RCC 7860 (cell line): ENCODE measurements at places on chromosomes 5 and 9.

DNA sequence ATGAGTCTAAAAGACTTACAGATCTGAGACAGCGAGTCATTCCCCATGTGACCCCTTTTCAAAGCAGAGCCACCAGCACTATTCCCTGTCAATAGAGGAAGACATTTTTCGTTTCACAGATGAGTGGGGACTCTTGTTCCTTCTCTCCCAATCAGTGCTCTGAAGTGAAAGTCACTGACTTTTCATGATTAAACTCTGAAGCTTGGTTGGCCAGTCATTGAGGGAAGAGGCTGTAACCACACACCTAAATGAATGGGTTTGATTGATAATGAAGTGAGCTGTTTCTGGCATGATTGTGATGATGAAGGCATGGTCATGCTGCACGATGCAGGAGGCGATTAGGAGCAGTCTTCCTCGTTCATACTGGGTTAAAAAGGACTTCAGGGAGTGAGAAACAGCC lies 171.9 kb downstream of the ZNF462 start:
- no peak for DNase-seq

DNA sequence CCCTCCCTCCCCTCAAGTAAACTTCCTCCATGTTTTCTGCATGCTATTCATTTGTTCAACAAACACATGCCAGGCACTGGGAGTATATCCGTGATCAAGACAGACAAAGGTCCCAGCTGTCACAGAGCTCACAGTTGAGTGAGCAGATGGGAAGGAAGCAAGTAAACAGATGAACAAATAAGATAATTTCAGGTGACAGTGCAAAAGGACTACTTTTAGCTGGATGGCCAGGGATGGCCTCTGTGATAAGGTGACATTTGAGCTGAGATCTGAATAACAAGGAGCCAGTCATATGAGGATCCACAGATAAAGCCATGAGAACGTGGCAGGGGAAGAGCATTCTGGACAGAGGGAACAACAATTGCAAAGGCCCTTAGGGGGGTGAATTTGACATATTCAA lies 121.7 kb upstream of the RAD23B start:
- no peak for DNase-seq

DNA sequence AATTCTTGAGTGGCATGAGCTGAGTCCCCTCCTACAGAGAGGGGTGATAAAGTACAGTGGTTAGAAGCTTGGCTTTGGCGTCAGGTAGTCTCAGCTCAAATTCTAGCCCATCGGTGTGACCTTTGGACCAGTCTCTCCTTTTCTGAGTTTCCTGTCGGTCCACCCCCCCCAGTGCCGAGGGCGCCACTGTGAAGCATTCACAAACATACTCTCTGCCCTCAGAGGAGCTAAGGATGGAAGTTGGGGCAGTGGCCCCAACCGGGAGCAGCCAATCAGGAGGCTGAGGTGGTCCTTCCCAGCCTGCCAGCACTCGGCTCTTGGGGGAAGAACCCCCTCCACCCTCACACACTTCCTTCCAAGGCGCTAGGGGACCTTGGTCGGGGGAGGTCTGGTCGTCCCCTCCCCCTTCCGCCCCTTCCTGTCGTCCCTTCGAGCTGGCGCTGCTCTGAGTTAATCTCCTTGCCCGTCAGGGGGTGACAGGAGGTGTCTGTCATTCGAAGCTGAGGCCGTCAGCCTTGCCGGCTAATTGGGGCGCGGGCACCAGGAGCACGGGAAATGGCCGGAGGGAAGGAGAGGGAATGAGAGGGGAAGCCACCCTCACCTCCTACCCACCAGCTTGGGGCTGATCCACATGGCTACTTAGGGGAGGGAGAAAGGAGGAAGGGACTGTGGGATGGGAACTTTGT lies 53.0 kb downstream of the CXXC5 start:
- peak; percentile 32 for DNase-seq

GRCh38 chr5:21689587-21689986 lies 1163.6 kb downstream of the CDH12 start:
- no peak for DNase-seq

DNA sequence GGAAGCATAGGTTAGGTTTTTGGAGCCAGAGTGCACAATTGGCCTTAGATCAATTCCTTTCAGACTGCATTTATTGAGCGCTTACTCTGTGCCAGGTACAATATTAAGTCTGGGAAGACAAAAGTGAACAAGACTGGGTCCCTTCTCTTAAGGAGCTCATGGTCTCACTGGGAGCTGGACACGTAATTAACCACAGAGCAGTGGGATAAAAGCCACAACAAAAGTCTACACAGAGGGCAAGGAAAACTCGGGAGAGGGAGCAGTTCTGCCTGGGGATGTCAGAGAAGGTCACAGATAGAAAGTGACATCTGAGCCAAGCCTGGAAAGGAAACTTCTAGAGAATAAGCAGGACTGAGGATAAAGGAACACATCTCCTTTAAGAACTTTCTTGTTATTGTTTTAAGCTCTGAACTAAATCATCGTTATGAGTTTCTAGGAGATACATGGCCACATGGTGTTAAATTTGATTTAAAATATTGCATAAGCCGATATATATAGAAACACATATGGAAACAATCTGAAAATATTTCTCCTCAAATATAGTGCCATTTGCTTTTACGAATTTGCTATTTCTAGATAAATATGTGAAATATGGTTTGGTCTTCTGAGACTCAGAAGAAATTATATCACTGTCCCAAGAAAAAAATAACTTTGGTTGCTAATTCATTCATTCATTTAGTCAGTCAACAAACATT lies 40.1 kb upstream of the PDE8B start:
- DNase-seq = no peak

DNA sequence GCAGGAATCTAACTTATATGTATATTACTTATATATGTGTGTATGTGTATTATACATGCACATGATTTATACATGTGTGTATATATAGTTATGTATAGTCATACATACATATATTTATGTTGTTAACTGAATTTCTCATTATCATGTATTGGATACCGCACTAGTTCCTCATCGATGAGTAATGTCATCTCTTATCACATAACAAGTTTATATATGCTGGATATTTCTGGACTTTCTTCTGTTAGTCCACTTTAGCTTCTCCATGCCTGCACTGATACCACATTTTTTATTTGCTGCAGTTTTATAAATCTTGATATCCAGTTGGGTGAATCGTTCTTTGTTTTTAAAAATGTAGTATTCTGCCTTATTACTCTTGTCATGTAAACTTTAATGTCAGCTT lies 50.2 kb downstream of the APC start:
- no peak for DNase-seq

DNA sequence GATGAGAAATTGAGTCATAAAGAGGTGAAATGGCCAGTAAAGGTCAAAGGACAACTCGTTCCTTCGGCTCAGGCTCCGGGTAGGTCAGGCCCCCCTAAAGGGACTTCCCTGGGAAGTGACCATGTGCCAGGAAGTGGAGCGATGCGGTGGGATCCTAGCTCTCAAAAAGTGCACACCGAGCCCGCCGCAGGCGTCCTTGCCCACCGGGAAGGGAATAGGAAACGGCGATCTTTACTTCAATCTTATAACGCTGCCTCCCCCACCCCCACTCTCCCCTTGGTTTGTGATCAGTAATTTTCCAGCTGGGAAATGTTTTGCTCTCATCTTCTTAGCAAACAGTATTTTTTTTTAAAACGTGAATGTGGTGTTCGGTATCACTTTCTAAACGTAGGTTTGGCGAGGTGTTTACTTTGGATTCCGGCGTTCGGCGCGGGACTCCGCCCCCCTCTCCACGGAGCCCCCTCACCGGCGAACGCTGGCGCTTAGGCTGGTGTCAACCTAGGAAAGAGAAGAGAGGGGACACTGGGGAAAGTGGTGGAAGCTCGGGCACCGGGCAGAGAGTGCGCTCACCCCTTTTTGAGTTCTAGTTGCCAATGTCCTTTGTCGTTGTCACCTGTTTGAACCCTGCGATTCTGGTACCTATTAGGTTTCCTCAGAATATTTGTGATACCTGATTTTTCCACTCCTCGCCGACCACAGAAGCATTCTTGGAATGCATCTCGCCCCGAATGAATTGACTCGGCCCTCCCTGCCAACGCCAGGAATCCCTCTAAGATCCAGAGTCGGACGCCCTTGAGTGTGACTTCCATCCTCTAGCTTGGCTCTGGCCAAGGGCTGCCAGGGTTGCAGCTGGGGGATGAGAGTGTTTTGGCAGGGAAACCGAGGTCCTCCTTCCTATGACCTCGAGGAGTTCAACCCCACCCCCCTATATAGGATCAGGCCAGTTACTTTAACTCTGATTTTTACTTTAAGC lies 1.8 kb upstream of the KLF4 start:
- no peak for DNase-seq

- no peak for DNase-seq
Observed at GRCh38 chr5:5371957-5372356, 50.5 kb upstream of the ICE1 start.

GRCh38 chr5:165723931-165724330 lies 2218.5 kb downstream of the MAT2B start:
- no peak for DNase-seq

DNA sequence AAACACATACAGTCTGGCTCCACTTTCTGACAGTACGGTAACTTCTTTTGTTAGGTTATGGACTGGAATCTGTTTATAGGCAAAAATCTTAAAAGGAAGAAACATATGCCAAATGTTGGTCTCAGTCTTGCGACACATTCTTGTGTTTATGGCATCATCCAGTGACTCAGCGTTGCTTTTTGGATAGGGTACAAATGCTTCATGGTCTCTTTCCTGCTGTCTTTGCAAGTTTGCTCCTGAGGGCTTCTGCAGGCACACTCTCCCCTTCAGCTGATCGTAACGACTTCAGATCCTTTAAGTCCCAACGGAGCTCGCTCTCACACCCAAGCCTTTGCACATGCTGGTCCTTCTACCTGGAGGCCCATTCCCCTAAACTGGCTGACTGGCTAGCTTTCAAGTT lies 23.6 kb upstream of the TNFSF8 start:
- peak; percentile 26 for DNase-seq

- no peak for DNase-seq
Observed at GRCh38 chr5:56432321-56432720, 199.2 kb upstream of the ANKRD55 start.

GRCh38 chr9:114889802-114890224 lies 40.6 kb downstream of the TNFSF8 start:
- no peak for DNase-seq

DNA sequence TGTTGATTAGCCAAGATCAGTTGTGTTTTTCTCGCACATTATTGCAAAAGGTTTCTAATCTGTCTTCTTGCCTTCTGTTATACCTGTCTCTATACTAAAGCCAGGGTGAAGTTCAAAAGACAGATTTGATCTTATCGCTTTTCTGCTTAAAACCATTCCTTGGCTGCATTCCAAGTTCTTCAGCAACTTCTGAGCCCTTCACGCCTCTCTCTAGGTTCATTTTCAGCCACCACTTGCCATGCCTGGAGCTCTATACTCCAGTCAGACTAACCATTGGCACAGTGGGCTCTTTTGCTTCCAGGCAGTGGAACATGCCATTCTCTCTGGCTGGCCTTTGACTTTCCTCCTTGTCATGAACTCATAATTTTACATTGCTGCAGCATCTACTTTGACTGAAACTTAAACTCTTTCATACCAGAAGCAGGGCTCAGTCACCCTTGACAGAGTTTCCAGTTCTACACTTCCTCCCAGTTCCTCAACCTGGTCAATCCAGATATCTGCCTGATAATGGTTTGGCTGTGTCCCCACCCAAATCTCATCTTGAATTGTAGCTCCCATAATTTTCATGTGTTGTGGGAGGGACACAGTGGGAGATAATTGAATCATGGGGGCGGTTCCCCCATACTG lies 114.4 kb downstream of the SLC12A2 start:
- no peak for DNase-seq

DNA sequence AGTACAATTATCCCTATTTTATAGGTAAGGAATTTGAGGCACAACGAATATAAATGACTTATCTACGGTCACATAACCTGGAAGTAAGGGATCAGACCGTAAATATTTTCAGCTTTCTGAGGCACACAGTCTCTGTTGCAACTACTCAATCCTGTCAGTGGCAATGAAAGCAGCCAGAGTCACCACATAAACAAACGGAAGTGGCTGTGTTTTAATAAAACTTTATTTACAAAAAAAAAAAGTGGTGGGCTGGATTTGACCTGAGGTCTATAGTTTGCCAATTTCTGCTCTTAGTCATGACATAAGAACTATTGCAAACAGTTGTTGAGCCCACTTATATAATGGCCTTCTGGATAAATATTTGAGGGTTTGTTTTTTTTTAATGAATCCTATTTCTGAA lies 29.6 kb downstream of the ZNF366 start:
- DNase-seq = no peak

DNA sequence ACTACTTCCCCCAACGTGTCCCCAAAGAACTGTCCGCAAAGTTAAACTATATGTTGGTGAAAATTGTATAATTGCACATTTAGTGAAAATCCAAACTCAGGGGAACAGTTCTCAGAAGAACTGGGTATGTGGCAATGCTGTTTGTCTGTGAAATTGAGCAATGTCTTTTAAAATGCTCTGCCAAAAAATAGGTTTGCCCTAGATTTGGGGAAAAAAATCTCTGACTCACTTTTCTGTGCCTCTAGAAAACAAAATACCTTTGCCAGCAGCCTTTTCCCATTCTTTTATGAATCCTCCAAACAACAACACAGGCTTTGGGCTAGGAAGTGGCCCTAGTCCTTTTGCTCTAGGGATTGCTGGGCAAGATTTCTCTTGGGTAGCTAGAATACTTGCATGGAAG lies 37.4 kb upstream of the ZNF608 start:
- no peak for DNase-seq

GRCh38 chr5:144247131-144247530 lies 76.5 kb downstream of the KCTD16 start:
- no peak for DNase-seq

DNA sequence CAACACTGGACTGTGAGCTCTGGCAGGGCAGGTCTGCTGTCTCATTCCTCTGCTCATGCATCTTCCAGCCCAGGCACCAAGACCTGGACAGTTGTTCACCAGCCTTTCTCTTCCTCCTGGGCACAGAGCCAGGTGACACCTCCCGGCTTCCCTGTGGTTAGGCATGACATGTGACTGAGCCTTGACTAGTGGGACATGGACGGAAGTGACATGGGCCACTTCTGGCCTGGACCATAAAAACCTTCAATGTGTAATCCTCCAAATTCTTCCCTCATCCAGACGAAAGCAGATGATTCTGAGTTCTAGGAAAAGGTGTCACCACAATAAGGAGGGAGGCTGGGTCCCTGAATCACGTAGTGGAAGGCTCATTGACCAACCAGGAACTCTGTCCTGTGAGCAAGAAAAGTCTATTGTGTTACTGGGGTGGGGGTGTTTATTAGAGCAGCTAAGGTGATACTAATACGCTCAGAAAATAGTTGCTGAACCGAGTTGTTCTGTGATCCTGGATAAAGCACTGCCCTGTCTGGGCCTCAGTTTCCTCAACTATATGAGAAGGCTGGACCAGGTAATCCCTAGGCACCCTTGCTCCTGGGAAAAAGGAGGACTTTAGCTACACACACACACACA lies 26.6 kb upstream of the CRB2 start:
- DNase-seq = peak; percentile 85
